Activated CD4-positive, alpha-beta T cell treated with anti-CD3 and anti-CD28 coated beads for 36 hours (primary cell): ENCODE measurements at places on chromosomes 6 and 20. TPM values are rescaled to one million over a fixed set of nuclear protein-coding genes. Genes with fewer than 3 reads are reported as not detected.

Gene BLCAP
- total RNA-seq, result 17.7 TPM

Gene RIN2
- total RNA-seq, result not detected

Gene ROS1
- total RNA-seq, result not detected

Gene CD83
- total RNA-seq, result 22.9 TPM

Gene HCRTR2
- total RNA-seq, result not detected

Gene SLC13A3
- total RNA-seq, result 0.07 TPM

Gene GGTLC1
- total RNA-seq, result not detected

Gene ZSWIM3
- total RNA-seq, result 4.2 TPM

Gene TUBB2B
- total RNA-seq, result 0.09 TPM

Gene IL20RA
- total RNA-seq, result not detected

Gene COL9A1
- total RNA-seq, result not detected

DNA sequence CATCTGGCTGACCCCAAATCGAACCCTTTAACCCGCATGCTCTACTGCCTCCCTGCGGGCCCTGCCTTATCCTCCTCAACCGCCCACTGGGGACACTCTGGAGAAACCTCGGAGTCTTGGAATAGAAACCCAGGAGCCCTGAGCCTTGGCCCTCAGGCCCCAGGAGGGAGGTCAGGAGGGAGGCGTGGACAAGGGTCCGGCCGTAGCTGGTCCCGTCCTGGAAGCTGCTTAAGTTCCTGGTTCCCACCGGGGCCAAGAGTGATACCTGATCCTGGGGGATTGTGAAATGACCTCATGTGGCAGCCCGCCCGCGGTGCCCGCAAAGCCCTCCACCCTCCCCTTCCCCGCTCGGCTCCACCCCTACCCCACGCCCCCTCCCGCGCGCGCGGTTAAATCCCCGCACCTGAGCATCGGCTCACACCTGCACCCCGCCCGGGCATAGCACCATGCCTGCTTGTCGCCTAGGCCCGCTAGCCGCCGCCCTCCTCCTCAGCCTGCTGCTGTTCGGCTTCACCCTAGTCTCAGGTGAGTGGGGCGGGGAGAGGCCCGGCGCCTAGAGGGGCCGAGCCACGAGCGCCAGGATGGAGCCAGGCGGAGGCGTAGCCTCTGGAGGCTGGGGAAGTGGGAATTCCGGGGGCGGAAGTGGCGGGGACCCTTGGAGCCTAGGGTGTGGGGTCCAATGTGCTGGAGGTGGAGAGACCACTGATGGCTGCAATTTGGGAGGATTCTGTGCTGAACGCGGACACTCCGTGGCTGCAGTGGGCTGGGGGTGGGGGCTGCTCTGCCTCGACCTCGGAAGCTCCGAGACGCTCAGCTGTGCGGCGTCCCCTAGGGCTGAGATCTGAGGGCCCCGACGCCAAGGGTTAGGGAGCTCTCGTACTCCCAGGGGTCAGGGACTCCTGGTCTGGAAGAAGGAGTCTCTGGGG is at the start of gene WFDC2:
WFDC2 (plus strand) TSS at position 418 of the 926 bp plus-strand sequence; CDS start at position 447, 29 bp downstream.
- peak; percentile 28 for DNase-seq
- H3K4me1 ChIP-seq, result peaks cover 11% of the 10 kb centered on the region
- peaks cover 60% of the 10 kb centered on the region for H3K27me3 ChIP-seq
- peak within 1 kb of the TSS; percentile 57 for H3K4me3 ChIP-seq

DNA sequence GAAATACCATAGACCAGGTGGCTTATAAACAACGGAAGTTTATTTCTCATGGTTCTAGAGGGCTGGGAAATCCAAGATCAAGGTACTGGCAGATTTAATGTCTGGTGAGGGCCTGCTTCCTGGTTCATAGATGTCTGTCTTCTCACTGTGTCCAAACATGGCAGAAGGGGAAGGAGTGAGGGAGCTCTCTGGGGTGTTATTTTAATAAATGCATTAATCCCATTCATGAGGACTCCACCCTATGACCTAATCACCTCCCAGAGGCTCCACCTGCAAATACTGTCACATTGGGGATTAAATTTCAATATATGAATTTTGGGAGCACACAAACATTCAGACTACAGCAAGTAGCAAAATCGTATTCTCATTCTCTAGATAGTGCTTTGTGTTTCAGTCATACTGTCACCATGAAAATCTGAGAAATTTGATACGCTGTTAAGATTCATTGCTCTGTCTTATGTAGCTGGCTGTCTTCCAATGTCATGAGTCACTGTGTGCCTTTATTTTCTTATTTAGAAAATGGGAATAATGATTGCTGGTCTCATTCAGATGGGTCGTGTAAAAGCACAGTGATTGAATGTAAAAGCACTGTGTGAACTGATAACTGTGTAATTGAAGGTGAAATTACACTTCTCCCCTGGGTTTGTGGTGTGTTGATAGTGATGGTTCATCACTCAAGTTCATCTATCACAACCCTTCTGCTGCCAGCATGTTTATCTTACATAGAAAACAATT is 8.9 kb upstream of the ERVFRD-1 start:
- H3K4me1 ChIP-seq, result peaks cover 24% of the 10 kb centered on the region
- no peak for DNase-seq
- H3K36me3 ChIP-seq, result peaks cover 2% of the 10 kb centered on the region
- H3K4me3 ChIP-seq, result no peak overlapping the region
- H3K27me3 ChIP-seq, result no peaks in the 10 kb centered on the region
- no peak overlapping the region for H3K27ac ChIP-seq

DNA sequence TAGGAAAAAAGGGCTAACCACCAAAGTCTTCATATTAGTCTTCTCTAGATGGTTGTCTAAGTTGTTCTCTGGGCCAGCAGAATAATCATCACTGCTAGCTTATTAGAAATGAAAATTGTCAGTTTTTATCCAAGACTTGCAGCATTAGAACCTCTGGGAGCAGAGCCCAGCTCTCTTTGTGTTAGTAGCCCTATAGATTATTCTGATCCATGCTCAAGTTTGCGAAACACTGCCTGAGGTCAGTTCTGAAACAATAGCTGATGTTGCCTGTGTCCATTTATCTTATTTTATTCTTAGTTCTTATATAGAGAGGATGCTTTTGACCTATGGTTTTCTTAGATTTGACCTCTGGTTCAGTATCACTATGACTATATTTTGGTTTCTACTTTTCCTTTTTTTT is 66.9 kb downstream of the BCKDHB start:
- no peak overlapping the region for H3K4me3 ChIP-seq
- H3K4me1 ChIP-seq, result no peaks in the 10 kb centered on the region
- no peak for DNase-seq
- H3K27me3 ChIP-seq, result no peaks in the 10 kb centered on the region

DNA sequence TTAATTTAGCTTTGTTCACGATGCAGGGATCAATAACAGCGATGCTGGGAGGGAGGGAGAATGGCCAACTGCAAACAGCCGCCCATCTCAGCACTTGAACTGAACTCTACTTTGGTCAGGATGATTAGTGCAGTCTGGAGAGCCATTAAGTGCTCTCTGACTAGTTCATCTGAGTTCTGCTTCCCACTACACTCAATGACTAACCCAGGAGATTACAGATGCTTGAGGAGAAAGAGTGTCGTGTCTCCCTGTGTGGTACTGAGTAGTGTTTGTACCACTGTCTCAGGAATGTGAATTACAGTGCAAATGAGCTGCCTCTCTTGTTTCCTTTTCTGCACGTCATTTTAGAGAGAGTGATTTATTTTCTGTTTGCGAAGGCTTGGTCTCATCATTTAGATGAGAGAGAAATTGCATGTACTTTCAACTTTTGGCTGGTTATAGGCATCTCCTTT is 23.5 kb downstream of the CARMIL1 start:
- H3K4me1 ChIP-seq, result peaks cover 17% of the 10 kb centered on the region
- no peak for DNase-seq
- H3K27me3 ChIP-seq, result no peaks in the 10 kb centered on the region

DNA sequence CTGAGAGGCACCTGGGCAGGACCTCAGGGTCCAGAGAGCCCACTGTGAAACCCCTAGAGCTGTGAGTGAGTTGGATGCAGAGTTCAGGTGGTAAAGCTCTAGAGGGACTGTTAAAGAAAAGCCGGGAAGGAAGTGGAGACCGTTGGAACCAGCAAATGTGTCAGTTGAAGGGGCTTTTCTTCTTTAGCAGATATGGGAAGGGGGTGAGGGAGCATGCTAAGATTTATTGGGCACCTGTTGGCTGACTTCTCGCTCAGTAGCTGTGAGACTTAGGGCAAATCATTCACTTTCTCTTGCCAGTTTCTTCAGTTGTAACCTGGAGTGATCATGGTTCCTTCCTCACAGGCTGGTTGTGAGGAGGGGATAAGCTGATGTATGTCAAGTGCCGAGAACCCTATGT is 287.7 kb downstream of the DHX35 start:
- H3K4me1 ChIP-seq, result peaks cover 14% of the 10 kb centered on the region
- no peak for DNase-seq
- H3K27ac ChIP-seq, result no peak overlapping the region
- no peaks in the 10 kb centered on the region for H3K27me3 ChIP-seq

- no peak overlapping the region for H3K27ac ChIP-seq
- peaks cover 13% of the 10 kb centered on the region for H3K27me3 ChIP-seq
- no peaks in the 10 kb centered on the region for H3K36me3 ChIP-seq
- H3K4me1 ChIP-seq, result no peaks in the 10 kb centered on the region
- H3K4me3 ChIP-seq, result no peak overlapping the region
- DNase-seq, result no peak
Observed at GRCh38 chr6:24329451-24329850, 28.4 kb downstream of the DCDC2 start.

DNA sequence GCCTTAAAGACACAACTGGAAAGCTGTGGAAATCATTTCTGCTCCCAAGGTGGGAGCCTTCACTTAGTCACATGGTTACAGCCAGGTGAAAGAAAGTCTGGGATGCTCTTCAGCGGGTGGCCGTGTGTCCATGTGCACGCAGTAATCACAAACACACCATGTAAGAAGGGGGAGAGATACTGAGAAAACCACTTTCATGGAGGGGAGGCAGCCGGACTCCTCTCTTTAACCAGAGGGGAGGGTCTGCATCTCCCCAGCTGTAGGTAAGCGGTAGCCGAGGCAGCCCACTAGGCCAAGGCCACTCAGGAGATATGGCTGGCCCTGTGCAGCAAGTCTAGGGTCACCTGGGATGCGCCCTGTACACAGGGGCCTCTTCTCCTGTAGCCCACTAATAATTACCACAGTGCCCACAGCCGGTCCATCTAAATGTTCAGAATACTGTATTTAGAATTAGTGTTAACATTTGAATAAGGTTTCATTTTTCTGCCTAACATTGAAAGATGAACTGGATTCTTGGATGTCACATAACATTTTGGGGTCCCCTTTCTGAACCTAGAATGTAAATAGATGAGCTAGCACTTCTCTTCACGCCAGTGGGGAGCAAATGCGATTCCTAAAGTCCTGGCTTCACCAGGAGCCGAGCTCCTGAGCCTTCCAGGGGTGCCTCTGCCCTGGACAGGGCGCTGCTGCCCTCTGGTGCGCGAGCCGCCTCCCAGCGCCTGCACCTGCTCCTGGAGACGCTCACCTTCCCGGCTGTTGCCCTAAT is 15.9 kb downstream of the GPR31 start:
- H3K36me3 ChIP-seq, result no peaks in the 10 kb centered on the region
- no peak overlapping the region for H3K27ac ChIP-seq
- peak; percentile 75 for DNase-seq
- no peak overlapping the region for H3K4me3 ChIP-seq

DNA sequence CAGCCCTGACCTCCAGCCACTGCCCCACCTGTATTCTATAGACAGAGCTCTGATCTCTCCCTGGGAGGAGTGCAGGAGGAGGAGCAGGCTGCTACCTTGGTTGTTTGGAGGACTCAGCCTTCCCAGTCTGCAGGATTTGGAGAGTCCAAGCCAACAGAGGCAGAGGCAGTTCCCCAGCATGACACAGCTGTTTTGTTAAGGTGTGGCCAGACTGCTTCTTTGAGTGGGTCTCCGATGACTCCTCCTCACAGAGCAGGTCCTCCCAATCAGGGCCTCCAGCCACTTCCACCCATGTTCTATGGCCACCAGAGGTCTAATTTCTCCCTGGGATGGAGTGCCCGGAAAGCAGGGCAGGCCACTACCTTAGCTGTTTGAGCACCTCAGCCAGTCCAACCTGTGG is 203.5 kb downstream of the HACE1 start:
- no peak overlapping the region for H3K27ac ChIP-seq
- H3K4me3 ChIP-seq, result no peak overlapping the region
- DNase-seq, result no peak
- peaks cover 1% of the 10 kb centered on the region for H3K36me3 ChIP-seq
- H3K27me3 ChIP-seq, result no peaks in the 10 kb centered on the region

DNA sequence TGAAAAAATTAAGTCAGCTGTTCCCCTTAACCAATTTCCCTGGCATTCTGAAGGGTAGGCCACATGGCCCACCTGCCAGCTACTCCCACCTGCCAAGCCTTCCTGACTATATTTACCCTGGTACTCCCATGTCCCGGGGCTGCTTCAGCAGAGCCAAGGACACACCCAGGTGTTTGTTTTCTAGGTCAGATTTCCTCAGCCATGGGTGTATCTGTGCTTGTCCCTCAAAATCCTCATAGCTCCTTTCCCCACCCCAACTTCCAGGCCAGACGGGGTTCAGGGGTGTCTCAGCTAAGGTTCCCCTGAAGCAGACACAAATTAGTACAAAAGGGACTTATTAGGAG is 139.4 kb upstream of the CDYL start:
- no peak overlapping the region for H3K4me3 ChIP-seq
- DNase-seq, result no peak

DNA sequence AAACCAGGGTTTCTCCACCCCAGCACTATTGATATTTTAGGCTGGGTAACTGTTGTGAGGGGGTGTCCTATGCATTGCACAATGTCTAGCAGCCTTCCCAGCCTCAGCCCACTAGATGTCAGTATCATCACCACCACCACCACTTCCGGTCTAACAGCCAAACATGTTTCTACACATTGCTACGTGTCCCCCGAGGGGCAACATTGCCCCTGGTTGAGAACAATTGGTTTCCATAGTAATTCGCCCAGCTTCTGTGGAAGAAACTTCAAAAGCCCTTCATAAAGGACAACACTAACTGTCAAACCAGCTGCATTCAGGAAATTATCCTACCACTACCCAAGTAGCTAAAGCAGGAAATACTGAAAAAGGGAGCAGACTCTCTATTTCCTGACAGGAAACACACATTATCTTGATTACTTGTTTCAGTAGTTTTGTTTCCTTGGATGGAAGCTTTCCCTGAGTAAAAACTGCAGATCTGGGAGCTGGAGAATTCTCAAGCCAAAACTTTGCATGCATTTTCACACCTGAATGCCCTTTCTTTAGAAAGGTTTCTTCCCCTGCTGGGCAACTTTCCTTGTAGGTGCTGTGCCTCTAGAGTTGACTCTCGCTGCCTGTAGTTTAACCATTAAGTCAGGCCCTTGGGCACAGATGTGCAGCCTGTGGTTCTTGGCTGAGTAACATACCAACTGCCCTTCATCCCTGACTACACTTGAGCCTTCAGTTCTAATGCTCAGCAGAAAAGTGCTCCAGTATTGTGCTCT is 23.6 kb downstream of the PKHD1 start:
- no peak overlapping the region for H3K4me3 ChIP-seq
- DNase-seq, result peak; percentile 79
- peaks cover 12% of the 10 kb centered on the region for H3K4me1 ChIP-seq
- H3K27me3 ChIP-seq, result peaks cover 3% of the 10 kb centered on the region
